ENCODE measurements at places on chromosomes 5 and 9.

DNA sequence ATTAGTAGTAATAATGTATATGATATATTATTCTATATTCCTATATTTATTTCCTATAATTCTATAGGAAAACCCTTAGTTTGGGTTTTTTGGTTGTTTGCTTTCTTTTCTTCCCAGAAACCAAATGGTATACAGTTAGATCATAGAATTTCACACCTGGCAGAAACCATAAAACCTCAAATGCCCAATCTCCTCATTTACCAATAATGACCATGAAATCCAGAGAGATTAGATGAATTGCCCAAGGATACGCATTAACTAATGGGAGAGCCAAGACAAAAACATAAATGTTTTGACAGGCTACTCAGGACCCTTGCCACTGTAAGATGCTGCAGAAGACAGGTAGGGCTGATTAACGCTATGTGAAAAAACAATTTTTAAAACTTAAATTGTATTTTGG is 158.7 kb upstream of the FST start:
- DNase-seq: no peak

- DNase-seq: peak; percentile 19
These were observed 20.8 kb downstream of the DCANP1 start for GRCh38 chr5:135426102-135427082.

GRCh38 chr5:37111426-37112382 is 137.5 kb downstream of the CPLANE1 start:
- DNase-seq: no peak

GRCh38 chr9:81620002-81620390 is 69.4 kb downstream of the TLE1 start:
- no peak for DNase-seq

DNA sequence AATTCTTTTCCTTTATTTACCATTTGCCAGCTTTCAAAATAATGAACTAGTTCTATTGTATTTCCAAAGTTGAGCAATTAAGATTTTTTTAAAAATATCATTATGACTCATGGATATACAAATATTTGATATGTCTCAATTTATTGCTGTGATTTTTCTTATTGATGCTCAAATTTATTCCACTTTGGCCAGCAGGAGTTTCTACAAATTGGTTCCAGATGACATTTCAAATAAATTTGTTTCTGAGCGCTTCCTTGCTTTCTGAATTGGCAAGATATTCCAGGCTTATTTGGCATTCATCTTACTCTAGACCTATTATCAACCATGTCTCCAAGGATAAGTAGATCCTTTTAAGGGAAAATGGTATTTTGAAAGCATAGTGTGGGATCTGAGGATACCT is 58.5 kb upstream of the TJP2 start:
- DNase-seq: no peak

- no peak for DNase-seq
These were observed 17.7 kb downstream of the TXNDC8 start for GRCh38 chr9:110319781-110320492.

GRCh38 chr9:33950371-33950770 is 98.3 kb downstream of the UBAP2 start:
- no peak for DNase-seq

GRCh38 chr9:129423216-129423615 is 197.7 kb downstream of the C9orf50 start:
- no peak for DNase-seq

DNA sequence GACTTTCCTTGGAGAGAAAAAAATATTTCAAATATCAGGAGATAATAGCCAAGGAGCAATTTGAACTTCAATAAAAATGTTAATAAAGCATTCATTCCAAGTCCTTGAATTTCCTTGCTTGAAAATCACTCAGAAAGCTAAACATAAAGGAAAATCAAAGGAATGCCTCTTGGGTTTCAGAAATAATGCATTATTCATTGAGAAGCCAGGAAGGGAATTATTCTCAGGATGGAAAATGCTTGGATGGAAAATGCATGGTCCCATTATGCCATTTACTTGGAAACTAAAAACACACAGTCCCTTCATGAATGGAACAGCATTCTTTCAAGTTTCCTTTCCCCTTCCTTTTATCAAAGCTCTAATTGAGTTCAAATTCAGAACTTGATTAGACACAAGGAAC is 160.9 kb downstream of the LPAR1 start:
- no peak for DNase-seq

DNA sequence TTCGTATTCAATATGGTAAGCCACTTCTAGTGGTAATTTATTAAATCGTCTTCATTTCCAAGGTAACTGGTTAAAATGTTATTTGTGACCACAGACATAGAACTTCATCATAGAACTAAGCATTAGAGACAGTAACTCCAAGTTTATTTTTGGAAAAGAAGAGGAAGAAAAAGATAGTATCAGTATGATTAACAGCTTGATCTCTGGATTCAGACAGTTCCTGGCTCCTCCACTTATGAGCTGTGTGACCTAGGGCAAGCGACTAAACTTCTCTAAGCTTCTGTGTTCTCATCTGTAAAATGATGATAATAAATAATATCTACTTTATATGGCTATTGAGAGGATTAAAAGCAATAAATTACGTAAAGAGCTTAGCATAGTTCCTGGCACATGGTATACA is 29.8 kb upstream of the TNPO1 start:
- no peak for DNase-seq

- no peak for DNase-seq
These were observed 9.6 kb upstream of the NSD1 start for GRCh38 chr5:177123789-177124485.

DNA sequence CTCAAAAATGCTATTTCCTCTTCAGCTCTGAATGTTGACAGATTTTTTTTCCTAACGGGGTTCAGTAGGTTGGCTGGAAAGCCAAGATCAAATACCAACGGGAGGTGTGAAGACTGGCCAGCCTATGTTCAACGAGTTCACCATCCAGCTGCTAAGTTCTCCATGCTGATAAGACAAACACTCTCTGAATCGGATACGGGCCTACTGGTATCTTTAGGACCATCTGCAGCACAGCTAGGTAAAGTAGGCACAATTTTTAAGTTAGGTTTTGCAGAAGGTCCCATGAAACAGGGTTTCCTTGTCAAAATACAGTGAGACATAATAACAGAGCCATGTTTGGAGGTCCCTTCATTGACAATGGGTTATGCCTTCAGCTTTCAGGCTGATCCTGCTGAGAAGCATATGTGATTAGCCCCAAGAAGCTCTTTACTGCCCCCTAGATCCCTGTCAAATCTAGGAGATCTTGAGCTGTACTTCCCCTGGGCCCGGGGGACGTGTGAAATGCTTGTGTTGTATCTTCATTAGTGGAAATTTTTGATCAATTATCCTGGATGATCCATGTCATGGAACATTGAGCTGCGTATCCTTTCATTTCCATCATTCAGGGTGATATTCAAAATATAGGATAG is 60.6 kb downstream of the PGM5 start:
- DNase-seq: no peak

- no peak for DNase-seq
These were observed 807.9 kb downstream of the PRELID2 start for GRCh38 chr5:145027286-145027685.

DNA sequence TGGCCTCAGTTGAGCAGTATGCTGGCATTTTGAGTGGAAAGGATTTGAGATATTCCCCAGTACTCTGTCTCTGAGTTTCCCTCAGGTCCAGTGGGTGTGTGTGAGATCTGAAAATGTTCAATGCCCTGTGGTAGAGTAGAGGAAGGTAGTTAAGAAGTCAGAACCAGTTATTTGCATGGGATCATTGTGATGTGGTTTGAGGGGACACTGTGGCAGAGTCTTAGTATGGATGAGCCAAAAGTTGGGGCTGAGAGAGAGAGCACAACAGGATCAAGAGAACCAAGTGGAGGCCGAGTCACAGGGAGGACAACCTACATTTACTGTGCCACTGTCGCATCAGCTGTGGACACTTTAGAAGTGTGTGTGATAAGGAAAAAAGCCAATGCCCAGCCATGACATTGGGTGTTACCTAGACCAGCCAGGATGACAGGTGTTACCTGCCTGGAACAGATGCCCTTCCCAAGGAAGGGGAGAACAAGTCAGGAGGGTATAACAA is 128.9 kb upstream of the IL12B start:
- no peak for DNase-seq

DNA sequence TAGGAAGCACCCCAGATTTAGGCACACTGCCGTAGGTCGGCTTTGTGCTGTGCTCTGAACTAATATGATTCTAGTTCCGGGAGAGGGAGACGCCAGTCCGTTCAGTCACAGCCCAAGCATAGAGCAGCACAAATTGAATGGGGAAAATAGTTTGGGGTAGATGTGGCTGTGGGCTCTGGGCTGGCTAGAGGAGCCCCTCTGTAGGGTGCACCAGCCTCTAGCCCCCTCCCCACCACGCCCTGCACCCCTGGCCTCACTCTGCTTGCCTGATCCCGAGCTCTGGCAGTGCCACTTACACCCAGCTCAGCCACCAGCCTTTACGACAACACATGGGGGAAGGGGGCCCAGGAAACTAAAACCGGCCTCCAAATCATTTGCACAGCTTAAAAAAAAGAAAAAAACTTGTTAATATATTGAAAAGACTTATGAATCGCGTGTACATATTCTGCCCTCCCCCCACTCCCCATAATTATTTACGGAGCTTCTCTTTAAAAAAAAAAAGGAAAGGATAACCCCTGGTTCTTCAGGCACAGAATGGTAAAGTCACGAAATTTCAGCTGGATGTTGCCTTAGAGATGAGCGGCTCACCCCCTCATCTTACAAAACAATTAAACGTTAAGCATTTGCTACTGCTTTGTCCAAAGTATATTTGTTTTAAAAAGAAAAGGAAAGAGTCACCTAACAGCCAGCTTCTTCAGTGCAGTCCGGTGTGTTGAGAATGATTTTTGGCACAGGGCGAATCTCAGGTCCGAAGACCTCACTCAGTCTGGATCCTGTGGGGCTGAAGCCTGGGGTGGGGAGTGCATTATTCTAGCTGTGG is 3.5 kb downstream of the LMX1B start:
- DNase-seq: no peak

- no peak for DNase-seq
These were observed 9.3 kb downstream of the CLPTM1L start for GRCh38 chr5:1335540-1336095.

DNA sequence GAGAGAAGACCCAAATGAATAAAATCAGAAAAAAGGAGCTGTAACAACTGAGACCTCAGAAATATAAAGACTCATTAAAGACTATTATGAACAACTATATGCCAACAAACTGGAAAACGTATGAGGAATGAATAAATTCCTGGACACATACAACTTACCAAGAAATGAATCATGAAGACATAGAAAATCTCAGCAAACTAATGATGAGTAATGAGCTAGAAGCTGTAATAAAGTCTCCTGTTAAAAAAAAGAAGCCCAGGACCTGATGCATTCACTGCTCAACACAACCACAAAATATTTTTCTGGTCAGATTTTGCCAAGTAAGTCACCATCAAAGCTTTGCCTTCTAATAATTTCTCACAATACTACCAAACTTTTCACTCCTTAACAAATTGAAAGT is 666.7 kb downstream of the LRRC70 start:
- DNase-seq: no peak

GRCh38 chr9:109022873-109023272 is 9.6 kb upstream of the CTNNAL1 start:
- DNase-seq: no peak

DNA sequence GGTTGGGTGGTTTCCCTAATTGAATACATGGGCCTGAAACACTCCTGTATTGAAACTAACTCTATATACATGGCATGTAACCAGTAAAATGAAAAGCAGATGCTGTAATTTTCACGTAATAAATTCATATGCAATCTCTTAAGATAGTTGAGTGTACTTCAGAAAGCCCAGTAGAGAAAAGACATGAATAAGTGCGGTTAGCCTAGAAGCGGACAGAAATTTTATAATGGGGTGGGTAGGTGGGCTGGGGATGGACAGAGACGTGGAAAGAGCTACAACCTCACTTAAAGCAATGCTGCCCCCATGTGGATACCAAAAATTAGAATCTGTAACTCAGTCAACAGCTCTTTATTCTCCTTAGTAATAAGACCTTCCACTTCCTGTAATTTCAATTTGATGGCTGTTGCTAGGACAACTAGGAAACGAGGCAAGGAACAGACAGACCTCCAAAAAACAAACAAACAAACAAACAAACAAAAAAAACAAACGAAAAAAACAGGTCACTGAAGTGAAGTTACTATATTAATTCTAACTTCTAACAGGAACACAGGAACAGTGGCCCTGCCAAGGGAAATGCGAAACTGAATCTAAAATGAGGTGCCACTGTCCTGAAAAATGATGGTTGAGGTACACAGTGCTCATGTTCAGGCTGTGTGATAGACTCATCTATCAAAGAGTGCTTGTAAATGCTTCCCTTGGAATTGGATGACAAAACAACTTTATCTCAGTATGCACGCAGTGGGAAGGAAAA is 103.4 kb upstream of the GNA14 start:
- DNase-seq: no peak

DNA sequence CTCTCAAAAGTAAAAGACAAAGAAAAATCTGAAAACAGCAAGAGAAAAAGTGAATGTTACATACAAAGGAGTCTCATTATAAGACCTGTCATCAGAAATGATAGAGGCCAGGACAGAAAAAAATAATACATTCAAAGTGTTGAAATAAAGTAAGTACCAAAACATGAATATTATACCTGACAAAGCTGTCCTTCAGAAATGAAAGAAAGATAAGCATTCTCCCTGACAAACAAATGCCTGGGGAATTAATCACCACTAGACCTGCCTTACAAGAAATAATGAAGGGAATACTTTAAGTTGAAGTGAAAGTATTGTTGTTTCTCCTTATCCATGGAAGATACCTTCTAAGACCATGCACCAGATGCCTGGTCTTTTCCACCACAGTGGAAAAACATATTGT is 1605.2 kb upstream of the CDH6 start:
- DNase-seq: no peak

DNA sequence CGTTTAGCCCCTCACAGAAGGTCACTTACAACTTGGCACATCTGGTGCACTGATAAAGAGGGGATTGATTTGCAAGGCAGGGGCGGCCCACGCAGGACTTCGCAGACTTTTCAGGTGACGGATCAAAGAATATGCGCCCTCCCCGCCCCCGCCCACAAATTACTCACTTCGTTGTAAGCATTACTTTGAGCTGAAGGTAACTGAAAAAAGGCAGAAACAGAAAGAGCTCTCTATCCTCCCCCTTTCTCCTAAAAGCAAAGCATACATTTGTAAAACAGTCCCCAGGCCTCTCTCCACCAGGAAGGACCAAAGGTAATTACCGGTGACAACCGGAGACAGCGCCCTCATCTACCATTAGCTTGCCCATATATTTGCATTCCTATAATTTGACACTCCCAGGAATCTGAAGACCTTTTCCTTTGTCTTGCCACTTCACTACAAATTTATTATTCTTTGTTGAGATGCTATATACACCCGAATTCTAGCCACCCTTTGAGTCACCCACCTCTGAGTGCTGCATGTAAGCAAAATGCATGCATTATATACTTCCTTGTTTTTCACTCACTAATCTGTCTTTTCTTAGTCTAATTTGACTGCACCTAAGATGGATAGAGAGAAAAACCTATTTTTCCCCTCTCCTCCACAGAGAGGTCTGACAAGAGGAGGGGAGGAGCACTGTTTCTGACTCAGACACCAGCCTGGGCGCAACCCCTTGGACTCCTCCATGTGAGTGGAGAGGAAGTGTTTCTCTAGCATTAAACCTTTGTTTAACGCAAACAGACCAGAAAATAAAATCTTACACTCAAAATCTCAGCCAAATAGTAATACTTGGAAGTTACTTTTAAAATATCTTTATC is 74.7 kb upstream of the SPIN1 start:
- peak; percentile 52 for DNase-seq

GRCh38 chr9:113516840-113517577 is 53.5 kb downstream of the RGS3 start:
- peak; percentile 51 for DNase-seq

GRCh38 chr9:104903609-104904008 is 24.3 kb downstream of the ABCA1 start:
- DNase-seq: no peak

GRCh38 chr9:134547161-134548100 is 94.2 kb upstream of the COL5A1 start:
- no peak for DNase-seq

All from activated CD4-positive, alpha-beta T cell treated with anti-CD3 and anti-CD28 coated beads for 4 hours (primary cell).